Skin of body (tissue), 3 donors: ENCODE measurements at places on chromosomes 3 and 15.

- no peak for DNase-seq
These were observed 286.7 kb upstream of the SOX2 start for GRCh38 chr3:181425074-181425473.

DNA sequence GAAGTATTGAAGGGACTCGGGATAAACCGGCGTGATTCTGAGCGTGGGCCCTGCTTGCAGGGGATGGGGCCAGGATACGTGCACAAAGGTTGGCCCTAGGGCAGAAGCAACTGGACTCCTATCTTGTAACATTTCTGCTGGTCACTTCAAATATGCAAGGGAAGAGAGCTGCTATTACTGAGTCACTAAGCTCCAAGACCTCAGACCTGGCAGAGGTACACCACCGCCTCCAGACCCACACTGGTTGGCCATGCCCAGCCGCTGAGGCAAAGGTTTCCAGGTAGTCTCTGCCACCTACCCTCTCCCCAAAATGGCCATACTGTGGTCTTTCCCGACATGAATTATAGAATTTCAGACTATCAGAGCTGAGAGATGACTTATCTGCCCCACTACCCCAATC lies 13.4 kb upstream of the STRA6 start:
- DNase-seq = no peak

DNA sequence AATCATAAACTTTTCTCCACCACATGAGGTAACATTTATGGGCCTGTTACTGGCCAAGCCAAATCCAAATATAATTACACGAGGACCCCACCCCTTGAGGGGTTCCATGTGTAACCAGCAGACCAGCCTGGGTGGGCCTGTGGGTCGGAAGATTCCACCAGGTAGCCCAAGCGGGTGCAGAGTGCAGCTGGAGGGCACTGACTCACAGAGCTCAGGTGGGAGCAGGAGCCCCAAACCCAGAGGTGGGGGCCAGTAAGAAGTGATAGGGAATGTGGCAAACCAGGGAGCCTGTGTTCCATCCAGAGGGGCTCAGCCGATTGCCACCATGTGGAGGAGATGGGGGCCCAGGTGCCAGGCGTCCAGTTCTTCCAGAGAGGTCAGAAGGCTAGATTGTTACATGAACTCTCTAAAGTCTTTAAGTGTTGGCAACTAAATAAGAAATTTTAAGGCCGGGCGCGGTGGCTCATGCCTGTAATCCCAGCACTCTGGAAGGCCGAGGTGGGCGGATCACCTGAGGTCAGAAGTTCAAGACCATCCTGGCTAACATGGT lies 2.6 kb downstream of the GP9 start:
- no peak for DNase-seq

- DNase-seq = no peak
These were observed 448.7 kb downstream of the TAFA4 start for GRCh38 chr3:68483601-68484000.

- no peak for DNase-seq
These were observed 12.4 kb downstream of the PPM1M start for GRCh38 chr3:52257911-52258310.

DNA sequence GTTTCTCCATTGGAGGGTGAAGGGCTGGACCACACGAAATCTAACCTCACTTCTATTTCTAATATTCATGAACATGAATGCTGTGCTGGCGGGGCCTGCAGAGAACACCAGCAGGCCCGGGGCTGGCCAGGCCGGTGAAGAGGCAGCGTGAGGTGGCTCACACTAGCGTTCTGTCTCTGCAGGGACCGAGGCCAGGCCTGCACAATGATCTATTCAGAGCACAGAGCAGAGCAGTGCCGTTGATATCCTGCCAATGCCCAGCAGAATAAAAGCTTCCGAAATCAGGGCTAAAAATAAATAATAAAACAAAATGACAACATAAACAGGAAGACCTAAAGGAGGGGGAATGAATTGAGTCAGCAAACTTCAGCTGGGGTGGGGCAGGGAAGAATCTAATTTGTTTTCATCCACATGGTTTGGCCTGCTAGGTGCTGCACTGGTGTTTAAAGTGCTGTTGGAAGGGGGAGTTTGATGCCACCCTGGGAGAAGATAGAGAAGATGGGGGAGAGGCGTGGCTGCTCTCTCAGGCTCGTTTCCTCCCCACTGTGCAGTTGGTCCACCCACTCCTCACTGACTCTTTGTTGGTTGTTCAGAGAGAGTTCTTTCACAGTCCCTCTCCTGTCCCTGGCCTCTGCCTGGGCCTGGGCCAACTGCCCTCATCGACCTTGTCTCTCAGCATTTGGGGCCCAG lies 837.1 kb downstream of the AGBL1 start:
- DNase-seq = no peak

DNA sequence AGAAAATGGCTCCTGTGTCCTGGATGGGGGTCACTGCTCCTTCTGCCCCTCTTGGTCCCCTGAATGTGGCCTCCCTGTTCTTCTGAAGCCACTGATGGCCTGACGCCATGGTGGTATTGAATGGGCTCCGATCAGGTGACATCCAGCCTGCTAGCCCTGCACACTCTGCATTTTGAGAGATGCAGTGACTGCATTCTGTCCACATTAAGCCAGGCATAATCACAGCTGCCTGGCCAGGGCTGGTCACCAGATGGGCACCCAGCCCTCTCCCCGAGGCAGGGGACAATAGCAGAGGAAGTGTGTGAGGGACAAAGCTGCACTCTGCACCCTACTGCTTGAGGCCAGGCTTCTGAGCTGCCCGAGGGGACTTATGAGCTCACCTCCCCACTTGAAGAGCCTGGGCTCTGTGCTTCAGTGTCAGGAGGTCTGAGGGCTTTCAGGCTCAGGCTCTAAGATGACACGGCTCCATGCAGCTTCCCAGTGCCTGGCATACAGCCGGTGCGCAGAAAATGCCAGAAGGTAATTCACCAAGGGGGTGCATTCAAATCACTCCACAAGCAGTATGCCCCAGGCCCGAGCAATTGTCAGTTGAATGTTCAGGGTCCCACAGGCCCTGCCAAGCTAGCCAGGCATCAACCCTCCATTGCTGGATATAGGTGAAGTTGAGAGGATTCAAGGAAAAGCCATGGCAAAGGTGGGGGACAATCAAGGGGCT lies 56.8 kb downstream of the WNT7A start:
- DNase-seq = no peak

DNA sequence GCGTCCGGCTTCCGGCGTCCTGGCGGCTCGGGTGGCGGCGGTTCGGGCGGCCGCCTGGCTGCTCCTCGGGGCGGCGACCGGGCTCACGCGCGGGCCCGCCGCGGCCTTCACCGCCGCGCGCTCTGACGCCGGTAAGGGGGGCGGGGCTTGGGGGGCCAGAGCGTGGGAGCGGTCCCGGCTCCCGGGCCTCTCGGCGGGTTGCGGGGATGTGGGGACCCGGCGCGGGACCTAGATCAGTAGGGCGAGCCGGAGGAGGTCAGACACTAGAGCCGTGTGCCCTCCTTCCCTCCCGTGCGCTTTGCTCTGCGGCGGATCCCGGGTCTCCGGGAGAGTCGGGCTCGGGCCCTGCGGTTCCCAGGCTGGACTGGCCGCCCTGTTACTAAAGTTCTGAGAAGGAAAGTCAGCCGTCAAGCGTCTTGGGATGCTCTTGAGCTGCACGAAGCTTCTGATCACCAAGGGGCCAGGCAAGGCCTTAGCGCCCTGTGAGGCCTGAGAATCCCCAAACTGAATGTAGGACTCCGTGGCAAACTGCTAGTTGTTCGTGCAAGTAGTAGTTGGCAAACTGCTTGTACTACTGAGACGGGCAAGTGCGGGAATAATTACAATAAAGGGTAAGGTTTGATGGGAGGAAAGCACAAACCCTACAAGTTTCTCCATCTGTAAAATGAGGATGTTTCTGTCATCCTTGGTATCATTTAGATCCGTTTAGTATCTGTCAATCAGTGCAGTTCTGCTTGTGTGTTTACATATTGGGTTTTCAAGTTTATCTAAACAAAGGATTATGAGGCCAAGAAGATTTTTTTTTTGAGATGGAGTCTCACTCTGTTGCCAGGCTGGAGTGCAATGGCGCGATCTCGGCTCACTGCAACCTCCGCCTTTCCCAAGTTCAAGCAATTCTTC lies 587 bp downstream of the PIGX start:
- DNase-seq = no peak

- DNase-seq = no peak
These were observed 22.3 kb upstream of the LINGO1 start for GRCh38 chr15:77654975-77655374.

DNA sequence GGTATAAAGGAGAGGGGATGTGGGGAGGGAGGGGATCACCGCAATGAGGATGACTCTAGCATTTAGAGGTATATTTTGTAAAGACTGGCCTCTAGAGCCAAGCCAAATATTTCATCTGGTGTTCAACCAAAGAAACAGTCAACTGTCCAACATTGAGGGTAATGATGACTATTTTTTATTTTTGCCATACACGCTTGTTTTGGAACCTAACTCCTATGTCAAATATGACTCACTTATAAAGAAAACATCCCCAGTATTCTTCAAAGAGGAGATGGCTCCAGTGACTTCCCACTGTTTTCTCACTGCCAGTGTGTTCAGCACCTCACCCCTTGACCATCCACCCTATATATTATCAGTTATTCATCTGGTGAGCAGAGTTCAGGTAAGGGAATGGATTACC lies 77.3 kb downstream of the WNT5A start:
- DNase-seq = no peak

GRCh38 chr15:66019826-66020398 lies 150.6 kb downstream of the RAB11A start:
- DNase-seq = no peak

GRCh38 chr15:68347392-68347791 lies 69.8 kb downstream of the FEM1B start:
- peak; percentile 19 for DNase-seq

DNA sequence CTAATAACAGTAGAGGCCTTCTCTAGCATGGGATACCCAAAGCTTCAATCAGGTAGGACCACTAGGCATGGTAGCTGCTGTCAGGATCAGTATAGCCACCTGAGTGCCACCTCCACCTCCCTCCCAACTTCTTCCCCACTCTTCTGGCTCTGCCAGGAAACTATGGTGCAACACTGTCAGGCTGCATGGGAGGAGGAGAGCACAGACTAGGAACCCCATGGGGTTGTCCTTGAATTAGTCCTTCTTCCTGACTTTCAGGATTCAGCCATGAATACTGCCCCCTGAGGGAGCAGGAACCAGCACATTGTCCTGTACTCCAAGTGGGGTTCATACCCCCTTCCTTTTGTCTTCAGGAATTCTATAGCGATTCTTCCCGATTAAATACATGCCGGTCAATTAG lies 340.8 kb upstream of the ONECUT1 start:
- no peak for DNase-seq

DNA sequence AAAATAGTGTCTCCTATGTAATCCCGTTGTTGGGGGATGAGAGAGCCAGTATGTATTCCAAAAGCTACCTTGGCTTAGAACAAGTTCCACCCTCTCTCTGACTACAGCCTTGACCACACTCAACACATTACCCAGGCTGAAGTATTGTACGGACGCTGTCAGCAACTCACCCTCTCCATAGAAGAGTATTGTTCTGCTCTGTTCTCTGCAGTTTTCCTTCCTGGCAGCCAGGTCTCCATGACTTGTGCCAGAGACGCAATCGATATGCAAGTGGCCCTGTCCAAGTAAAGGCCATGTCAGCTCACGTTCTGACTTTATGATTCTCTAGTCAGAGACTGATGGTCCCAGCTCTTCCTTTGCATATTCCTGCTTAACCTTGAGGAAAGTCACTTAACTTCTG lies 164.1 kb upstream of the SLCO3A1 start:
- no peak for DNase-seq

DNA sequence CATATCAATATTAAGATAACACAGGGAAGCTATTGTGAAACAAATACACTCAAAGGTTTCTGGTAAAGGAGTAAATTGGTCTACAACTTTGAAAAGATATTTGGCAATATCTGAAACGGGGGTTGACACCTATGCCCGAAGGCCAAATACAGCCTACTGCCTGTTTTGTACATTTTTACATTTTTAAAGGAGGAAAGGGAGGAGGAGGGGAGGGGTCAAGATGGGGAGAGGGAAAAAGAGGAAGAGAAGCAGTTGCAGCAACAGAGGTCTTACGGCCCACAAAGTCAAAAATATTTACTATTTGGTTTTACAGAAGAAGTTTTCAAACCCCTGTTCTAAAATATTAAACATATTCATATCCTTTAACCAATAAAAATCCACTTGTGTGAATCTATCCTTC lies 94.2 kb downstream of the FMN1 start:
- no peak for DNase-seq

GRCh38 chr15:55499151-55499550 lies 8.9 kb downstream of the DNAAF4 start:
- DNase-seq = no peak

DNA sequence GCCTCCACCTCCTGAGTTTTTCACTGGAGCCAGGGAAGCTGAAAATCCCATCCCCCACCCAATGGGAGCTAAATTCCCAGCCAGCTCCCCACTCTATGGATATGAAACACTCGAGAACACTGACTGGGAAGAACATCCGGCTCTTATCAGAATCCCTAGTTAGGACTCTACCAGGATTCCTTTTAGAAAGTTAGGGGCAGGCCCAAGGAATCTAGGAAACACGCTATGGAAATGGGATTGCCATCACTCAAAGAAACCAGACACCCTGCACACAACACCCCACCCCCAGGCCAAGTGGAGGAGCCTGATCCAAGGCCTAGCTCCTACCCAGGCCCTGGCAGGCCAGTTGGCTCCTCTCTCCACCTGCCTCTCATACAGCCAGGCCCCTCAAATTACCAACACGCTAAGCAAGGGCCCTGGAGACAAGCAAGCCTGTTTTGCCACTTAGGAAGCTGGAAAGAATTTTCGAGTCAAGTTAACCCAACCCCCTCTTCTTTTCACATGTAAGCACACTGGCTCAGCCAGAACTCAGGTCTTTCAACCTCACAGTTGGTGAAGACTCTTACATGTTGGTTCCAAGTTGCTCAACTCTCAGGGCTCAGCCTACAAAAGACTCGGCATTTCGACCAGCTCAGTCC lies 75.5 kb downstream of the RBPMS2 start:
- DNase-seq = peak; percentile 55

GRCh38 chr3:106176734-106177133 lies 307.9 kb upstream of the CBLB start:
- no peak for DNase-seq

DNA sequence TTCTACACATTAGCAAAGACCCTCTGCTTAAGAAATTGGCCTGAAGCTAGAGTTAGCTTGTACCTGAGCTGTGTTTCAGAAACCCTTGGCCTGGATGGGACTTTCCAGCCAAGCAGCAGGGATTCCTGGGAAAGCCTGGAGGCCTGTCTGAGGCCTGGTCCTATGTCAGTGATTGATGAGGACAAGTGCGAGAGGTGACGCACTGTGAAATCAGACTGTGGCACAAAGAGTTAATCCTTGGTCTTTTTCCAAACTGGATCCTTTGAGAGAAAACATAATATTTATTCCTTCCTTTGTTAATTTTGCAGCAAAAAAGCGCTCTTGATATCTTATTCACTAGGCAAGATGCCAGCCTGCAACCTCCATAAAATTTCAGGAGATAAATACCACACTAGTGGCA lies 225.0 kb upstream of the ATP11B start:
- no peak for DNase-seq
